Adrenal gland (tissue), 19 donors: ENCODE measurements at places on chromosomes 4 and X. TPM values are rescaled to one million over a fixed set of nuclear protein-coding genes. Genes with fewer than 3 reads are reported as not detected.

- H3K4me1 ChIP-seq = no peaks in the 10 kb centered on the region
- no peak overlapping the region for H3K4me3 ChIP-seq
- H3K27me3 ChIP-seq = no peaks in the 10 kb centered on the region
- no peak overlapping the region for H3K27ac ChIP-seq
- H3K36me3 ChIP-seq = no peaks in the 10 kb centered on the region
Observed at GRCh38 chr4:117326091-117326490, 240.7 kb upstream of the TRAM1L1 start.

- H3K36me3 ChIP-seq = no peaks in the 10 kb centered on the region
- no peak overlapping the region for H3K4me3 ChIP-seq
- no peak for DNase-seq
Observed at GRCh38 chr4:1554876-1555265, 129.2 kb downstream of the FAM53A start.

Gene POU3F4
- not detected for total RNA-seq

Gene TEX13D
- total RNA-seq = not detected

Gene CENPE
- total RNA-seq = 0.55 TPM

DNA sequence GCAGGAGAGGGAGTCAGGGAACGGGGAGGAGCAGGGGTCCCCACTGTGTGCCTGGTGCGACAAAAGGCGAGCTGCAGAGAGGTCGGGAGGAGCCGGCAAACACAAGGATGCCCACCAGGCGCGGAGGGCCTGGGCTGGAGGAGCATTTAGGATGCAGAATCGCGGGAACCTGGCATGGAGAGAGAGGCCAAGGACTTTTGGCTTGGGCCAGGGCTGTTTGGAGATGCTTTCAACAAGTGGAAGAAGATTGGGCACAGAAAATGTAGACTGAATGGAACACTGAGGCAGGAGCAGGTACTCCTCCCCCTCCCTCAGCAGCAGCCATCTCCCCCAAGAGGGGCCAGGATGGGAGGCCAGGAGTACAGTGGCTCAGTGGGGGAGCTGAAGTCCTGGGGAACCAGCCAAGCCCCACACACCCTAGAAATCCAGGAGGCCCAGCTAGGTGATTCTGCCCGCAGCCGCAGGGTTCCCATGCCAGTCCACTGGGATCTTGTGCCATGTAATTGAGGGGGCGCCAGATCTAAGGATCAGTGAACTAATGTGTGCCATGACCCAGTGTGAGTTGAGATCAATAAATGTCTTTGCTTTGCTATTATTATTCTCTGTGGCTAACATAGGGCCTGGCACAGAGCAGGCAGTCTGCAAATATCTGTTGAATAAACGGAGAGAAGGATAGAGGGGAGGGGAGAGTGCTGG is 1.1 kb upstream of the ABLIM2 start:
- H3K27me3 ChIP-seq = no peaks in the 10 kb centered on the region
- H3K4me1 ChIP-seq = peaks cover 11% of the 10 kb centered on the region
- no peaks in the 10 kb centered on the region for H3K36me3 ChIP-seq

GRCh38 chrX:110210417-110211139 is 107.3 kb downstream of the AMMECR1 start:
- no peaks in the 10 kb centered on the region for H3K27me3 ChIP-seq
- no peak overlapping the region for H3K4me3 ChIP-seq
- H3K4me1 ChIP-seq = no peaks in the 10 kb centered on the region
- H3K36me3 ChIP-seq = no peaks in the 10 kb centered on the region
- H3K27ac ChIP-seq = no peak overlapping the region
- DNase-seq = no peak

GRCh38 chrX:16756724-16757123 is 29.5 kb upstream of the TXLNG start:
- H3K36me3 ChIP-seq = no peaks in the 10 kb centered on the region
- H3K4me1 ChIP-seq = no peaks in the 10 kb centered on the region
- no peak overlapping the region for H3K4me3 ChIP-seq
- DNase-seq = no peak

- no peaks in the 10 kb centered on the region for H3K4me1 ChIP-seq
- H3K27ac ChIP-seq = no peak overlapping the region
- DNase-seq = no peak
- H3K4me3 ChIP-seq = no peak overlapping the region
Observed at GRCh38 chr4:10534820-10535219, 77.6 kb upstream of the ZNF518B start.

Gene LETM1
- 53.3 TPM for total RNA-seq

DNA sequence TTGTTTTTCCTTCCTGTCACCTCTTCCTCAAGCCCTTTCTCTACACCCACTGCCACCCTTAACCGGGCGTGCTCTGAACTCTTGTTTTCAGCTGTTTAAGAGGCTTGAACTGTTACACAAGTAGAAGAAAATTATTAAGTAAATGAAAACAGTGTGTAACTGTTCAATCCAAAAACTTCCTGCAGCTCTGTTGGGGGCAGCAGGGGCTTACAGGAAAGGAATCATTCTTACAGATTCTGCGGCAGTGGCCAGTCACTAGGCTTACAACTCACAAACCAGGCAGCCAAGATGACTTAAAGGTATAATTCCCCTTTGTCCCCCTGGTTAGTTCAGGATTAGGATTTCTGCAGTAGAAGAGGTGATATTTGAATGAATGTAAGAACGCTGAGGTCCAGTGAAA is 70.2 kb upstream of the ETNPPL start:
- peaks cover 16% of the 10 kb centered on the region for H3K27me3 ChIP-seq
- no peak overlapping the region for H3K27ac ChIP-seq
- no peak for DNase-seq
- H3K4me3 ChIP-seq = no peak overlapping the region
- H3K4me1 ChIP-seq = no peaks in the 10 kb centered on the region

- DNase-seq = no peak
- H3K27ac ChIP-seq = peak overlapping the region; percentile 38
- H3K4me1 ChIP-seq = no peaks in the 10 kb centered on the region
- H3K27me3 ChIP-seq = no peaks in the 10 kb centered on the region
Observed at GRCh38 chrX:46791927-46792809, 33.2 kb upstream of the SLC9A7 start.

Gene GAGE12F
- total RNA-seq = not detected

DNA sequence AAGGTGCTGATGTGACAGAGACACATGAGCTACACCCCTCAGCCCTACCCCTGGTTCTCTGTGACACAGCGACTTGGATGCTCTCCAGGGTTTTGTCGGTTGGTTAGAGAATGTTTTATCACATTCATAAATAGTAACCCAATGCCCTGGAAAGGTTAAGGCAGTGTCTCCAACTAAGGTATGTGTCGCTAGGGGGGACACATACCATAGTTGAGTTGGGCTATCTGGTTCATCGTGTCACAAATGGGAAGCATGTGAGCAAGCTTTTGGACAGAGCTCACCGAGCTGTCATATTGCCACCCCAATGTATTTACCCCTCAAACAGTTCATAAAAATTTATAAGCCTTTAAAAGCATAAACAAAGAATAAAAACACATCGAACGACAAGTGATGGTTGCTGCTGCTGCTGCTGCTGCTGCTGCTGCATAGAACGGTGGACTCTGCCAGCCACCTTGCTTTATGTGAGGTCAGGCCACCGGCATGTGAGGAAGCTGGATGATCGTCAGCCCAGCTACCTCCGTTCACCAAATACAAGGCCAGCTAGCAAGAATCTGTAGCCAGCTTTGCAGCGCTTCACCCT is 55.9 kb downstream of the STOX2 start:
- no peaks in the 10 kb centered on the region for H3K36me3 ChIP-seq
- H3K4me1 ChIP-seq = no peaks in the 10 kb centered on the region
- H3K4me3 ChIP-seq = no peak overlapping the region
- DNase-seq = no peak
- H3K27ac ChIP-seq = no peak overlapping the region

GRCh38 chr4:19698961-19699360 is 552.7 kb upstream of the SLIT2 start:
- H3K27me3 ChIP-seq = no peaks in the 10 kb centered on the region
- H3K4me3 ChIP-seq = no peak overlapping the region
- no peak overlapping the region for H3K27ac ChIP-seq
- no peaks in the 10 kb centered on the region for H3K36me3 ChIP-seq
- H3K4me1 ChIP-seq = no peaks in the 10 kb centered on the region
- DNase-seq = no peak

Gene TRPC5OS
- total RNA-seq = not detected

Gene MAGEA11
- not detected for total RNA-seq

Gene EVC
- total RNA-seq = 3.6 TPM

Gene TMEM271
- total RNA-seq = not detected

DNA sequence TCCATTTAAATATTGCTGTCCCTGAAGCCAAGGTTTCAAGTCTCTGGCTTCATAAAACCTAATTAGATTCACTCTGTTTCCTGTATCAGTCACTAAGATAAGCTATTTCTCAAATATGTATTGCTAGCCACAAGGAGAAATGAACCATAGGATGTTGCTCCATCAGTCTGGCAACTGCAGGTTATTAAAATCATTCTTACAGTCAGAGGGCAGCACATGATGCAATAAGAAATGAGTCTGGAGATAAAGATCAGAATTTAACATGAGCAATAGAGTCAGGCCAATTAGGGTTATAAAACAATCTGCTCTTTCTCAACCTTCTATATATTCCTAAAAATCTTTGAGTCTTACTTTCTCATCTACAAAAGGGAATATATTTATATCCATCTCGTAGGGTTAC is 7.2 kb downstream of the PRKG2 start:
- no peaks in the 10 kb centered on the region for H3K36me3 ChIP-seq
- no peaks in the 10 kb centered on the region for H3K4me1 ChIP-seq
- no peak overlapping the region for H3K4me3 ChIP-seq
- H3K27ac ChIP-seq = no peak overlapping the region
- no peak for DNase-seq
- H3K27me3 ChIP-seq = no peaks in the 10 kb centered on the region

DNA sequence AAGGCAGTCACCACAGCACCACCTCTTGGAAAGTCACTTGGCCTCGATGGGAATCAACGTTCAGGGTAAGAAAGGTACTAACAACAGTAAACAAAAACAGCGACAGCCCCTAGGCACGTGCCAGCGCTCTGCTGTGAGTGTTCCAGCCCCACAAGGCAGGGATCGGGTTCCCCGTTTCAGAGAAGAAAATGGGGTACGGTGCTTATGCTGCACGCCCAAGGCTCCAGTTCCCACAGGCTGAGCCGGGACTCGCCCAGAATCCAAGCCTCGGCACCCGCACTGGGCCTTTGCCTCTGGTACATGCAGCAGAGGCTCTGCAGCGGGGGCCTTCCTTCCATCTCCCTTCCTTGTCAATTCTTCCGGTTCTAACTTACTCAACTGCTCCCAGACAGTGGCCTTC is 37.3 kb downstream of the WDR1 start:
- H3K27me3 ChIP-seq = no peaks in the 10 kb centered on the region
- H3K4me1 ChIP-seq = no peaks in the 10 kb centered on the region
- no peak for DNase-seq

Gene SLC30A9
- 108 TPM for total RNA-seq

GRCh38 chrX:12301288-12301687 is 163.0 kb downstream of the FRMPD4 start:
- H3K4me3 ChIP-seq = no peak overlapping the region
- H3K27ac ChIP-seq = no peak overlapping the region
- no peak for DNase-seq
- H3K36me3 ChIP-seq = no peaks in the 10 kb centered on the region
- H3K4me1 ChIP-seq = no peaks in the 10 kb centered on the region
- H3K27me3 ChIP-seq = no peaks in the 10 kb centered on the region

GRCh38 chr4:101604976-101605375 is 185.6 kb upstream of the BANK1 start:
- no peak overlapping the region for H3K27ac ChIP-seq
- H3K36me3 ChIP-seq = no peaks in the 10 kb centered on the region
- no peaks in the 10 kb centered on the region for H3K27me3 ChIP-seq
- H3K4me1 ChIP-seq = no peaks in the 10 kb centered on the region
- no peak for DNase-seq
- H3K4me3 ChIP-seq = no peak overlapping the region

DNA sequence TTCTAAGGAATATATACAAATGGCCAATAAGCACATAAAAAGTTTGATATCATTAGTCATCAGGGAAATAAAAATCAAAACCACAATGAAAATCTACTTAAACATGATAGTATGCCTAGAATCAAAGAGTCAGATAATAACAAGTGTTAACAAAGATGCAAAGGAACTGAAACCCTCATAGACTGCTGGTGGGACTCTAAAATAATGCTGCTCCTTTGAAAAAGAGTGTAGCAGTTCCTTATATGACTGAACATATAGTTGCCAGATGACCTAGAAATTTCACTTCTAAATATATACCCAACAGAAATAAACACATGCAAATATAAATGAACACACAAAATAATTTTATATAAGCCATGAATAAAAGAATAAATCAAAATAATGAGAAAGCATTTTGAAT is 205.1 kb upstream of the CTSO start:
- no peak overlapping the region for H3K4me3 ChIP-seq
- no peak overlapping the region for H3K27ac ChIP-seq
- no peaks in the 10 kb centered on the region for H3K36me3 ChIP-seq
- DNase-seq = no peak
- H3K4me1 ChIP-seq = no peaks in the 10 kb centered on the region

DNA sequence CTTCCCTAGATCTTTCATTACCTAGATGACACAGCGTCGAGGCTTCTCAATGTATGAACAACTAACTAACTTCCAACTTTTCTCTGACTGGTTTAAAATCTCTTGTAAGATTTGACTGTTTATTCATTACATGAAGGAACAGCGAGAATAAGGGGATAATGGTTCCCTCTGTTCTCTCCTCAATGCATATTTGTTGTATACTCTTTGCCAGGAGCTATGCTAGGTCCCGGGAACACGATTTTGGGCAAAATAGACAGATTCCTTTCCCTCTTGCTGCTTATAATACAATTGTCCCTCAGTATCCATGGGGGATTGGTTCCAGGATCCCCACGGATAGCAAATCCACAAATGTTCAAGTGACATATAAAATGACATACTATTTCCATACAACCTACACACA is 1020.0 kb downstream of the DMD start:
- no peak for DNase-seq
- no peaks in the 10 kb centered on the region for H3K36me3 ChIP-seq
- no peaks in the 10 kb centered on the region for H3K27me3 ChIP-seq
- H3K27ac ChIP-seq = no peak overlapping the region

Gene PPP1R3F
- total RNA-seq = 3.5 TPM

DNA sequence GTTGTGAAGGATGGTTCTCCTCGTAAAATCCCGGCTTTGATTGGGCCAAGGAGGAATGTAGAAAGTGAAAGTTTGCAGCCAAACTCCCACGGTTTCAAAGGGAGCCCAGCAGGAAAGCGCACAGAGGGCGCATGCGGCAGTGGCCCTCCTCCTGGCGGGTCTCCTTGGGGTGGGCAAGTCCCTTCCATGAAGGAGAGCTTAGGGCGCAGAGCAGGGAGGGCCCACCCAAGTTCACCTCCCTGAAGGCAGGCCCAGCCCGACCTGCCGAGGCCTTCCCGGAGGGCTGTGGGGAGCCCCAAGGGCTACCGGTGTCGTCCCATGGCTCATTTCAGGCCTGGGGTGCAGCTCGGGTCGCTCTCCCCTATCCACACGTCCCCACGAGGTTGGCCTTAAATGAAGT is 2.0 kb downstream of the PDZD4 start:
- no peaks in the 10 kb centered on the region for H3K36me3 ChIP-seq
- H3K27ac ChIP-seq = no peak overlapping the region
- H3K27me3 ChIP-seq = peaks cover 45% of the 10 kb centered on the region
- H3K4me1 ChIP-seq = no peaks in the 10 kb centered on the region
- no peak overlapping the region for H3K4me3 ChIP-seq

Gene ELMOD2
- total RNA-seq = 46.9 TPM

Gene GLUD2
- total RNA-seq = 6.9 TPM

Gene ARSJ
- total RNA-seq = 0.67 TPM
